ENCODE measurements at places on chromosomes 4 and X.

- no peak for DNase-seq
Observed at GRCh38 chr4:148266921-148267320, 175.3 kb downstream of the NR3C2 start.

DNA sequence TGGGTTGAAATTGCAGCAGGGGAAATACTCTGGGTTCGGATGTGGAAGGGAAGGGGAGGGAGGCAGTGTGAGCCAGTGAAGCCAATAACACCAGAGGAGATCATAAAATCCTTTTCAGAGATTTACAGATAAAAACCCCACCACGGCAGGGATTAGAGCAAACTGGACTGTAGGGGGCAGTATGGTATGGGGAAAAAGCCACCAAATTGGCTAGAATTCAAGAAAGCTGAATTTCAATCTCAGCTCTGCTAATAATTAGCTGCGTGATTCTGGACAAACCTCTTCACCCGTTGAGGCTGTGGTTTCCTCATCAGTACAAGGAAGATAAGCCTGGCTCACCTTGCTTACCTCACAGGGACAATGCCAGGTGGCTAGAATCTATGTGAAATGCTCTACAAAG lies 108.1 kb downstream of the ATG4A start:
- DNase-seq, result no peak

DNA sequence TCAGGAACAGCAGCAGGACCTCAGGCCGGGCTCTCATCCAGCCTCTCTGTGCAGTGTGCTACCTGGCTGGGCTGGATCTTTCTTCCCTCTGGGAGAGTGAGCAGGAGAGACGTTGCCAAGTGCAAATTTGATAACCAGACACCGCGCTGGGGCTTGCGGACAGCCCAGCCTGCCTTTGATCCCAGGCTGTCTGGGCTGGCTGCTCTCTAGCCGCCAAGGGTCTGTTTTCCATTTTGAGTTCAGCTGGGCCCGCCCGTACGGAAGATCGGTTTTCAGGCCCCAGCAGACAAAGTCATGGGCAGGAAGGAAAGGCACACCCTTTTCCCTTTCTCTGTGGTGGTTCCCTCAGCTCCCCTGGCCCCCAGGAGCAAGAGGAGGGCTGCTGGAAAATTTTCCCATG lies 90.2 kb downstream of the CPZ start:
- DNase-seq, result no peak

GRCh38 chr4:53307819-53308780 lies 57.8 kb downstream of the SCFD2 start:
- no peak for DNase-seq

- DNase-seq, result no peak
Observed at GRCh38 chr4:114383721-114384120, 214.9 kb upstream of the UGT8 start.

- DNase-seq, result no peak
Observed at GRCh38 chr4:74202062-74202586, 44.2 kb downstream of the MTHFD2L start.

DNA sequence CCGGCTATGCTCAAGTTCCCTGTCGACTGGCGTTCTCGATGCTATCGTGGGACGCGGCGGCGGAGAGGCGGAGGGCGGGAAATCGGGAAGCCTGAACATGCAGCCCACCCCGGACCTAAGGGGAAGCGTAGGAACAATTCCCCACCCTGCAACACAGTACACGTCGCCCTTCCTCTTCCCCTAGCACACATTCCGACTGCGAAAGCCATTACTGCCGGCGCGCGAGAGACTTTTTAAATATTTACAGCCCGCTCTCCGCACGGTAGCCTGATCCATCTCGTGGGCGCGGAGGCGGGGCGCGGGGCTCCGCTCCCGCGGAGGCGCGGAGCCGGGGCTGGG lies 48.1 kb upstream of the BCOR start:
- DNase-seq, result no peak

GRCh38 chr4:80732010-80732409 lies 298.5 kb upstream of the BMP3 start:
- no peak for DNase-seq

GRCh38 chrX:149682031-149682430 lies 29.8 kb upstream of the MAGEA11 start:
- DNase-seq, result no peak

GRCh38 chr4:57448901-57449300 lies 338.7 kb upstream of the IGFBP7 start:
- DNase-seq, result no peak

- no peak for DNase-seq
Observed at GRCh38 chr4:156870131-156870530, 101.5 kb downstream of the PDGFC start.

DNA sequence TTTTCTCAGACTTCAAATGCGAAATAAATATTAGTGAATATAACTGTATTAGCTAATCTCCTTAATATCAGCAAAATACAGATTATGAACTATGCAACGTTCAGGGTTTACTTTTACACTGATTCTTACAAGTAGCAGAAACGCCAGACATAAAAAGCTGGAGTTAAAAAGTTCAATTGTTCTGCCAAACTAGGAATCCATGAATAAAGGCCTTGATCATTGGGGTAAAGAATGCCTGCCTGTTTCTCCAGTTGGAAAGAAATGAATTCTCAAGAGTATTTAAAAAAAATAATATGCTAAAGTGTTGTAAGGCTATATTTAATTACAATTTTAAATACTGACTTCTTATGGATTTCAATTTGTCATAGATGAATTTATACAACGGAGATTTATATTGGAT lies 612.2 kb downstream of the DMD start:
- DNase-seq, result no peak

DNA sequence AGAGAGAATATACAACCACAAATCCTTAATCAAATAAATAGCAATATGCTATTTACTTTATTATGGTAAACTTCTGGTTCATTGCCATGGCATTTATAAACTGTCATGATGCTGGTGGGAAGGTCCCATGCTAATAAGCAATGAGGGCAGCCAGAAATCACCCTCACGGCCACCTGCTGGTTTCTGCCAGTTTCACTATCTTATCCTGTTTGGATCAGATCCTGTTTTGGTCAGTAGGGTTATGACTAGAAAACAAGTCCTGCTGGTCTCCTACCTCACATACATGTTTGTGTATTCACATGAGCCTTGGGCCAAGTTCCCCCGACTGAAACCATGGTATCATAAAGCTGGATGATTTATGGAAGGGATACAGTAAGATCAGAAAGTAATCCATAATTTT lies 28.1 kb downstream of the XAGE5 start:
- DNase-seq, result no peak

GRCh38 chr4:82231806-82232205 lies 142.0 kb downstream of the HNRNPD start:
- no peak for DNase-seq

DNA sequence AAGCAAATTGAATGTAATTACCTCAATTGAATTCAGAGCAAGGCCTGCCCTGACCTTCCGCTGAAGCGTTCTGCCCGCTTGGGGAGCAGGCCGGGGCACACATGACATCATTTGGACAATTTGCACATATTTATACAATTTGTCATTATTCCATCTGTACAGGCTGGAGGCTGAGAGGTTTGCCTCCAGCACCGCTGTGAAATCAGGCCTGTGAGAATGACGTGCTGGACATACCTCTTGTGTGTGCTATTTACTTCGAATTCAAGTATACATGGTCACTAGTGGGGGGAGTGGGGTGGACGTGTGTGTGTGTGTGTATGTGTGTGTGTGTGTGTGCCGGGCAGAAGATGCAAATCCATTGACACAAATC lies 285.6 kb downstream of the SHOX start:
- no peak for DNase-seq

- DNase-seq, result no peak
Observed at GRCh38 chr4:167802463-167803212, 289.7 kb upstream of the ANXA10 start.

DNA sequence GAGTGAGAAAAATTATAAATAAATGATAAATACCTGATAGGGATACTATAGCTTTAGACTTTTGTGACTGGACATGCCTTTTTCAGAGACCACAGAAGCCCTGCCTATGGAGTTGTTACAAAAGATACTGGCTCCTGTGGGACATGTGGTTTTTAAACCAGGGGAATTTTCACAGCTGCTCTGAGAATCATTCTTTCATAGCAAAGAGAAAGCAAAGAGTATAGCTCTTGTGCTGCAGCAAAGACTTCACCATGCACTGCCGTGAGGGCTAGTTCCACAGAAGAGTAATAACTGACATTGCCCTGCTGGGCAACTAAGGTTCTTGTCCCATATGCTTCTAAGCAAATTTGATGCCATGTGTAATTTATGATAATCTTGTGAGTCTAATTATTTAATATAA lies 98.2 kb downstream of the MAPK10 start:
- DNase-seq, result no peak

DNA sequence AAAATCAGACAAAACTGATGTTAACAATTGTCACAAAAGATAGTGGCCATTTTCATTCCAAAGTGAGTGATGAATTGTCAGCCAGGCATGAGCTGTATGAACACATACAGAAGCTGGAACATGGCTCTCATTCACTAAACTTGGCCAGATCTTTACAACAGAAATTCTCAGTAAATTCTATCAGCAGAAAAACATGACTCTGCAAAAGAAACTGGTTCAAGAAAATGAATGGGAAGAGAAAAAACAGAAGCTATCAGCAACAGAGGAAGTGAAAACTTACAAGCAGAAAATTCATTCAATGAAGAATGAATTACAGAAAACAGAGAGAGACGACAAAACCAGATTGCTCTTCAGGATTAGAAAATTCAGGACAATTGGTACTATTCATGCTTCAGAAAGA lies 249.6 kb downstream of the COL25A1 start:
- DNase-seq, result no peak

GRCh38 chrX:17488036-17488435 lies 113.0 kb downstream of the NHS start:
- no peak for DNase-seq

All from NCI-H748 treated with DMSO at 0.1 percent for 48 hours (cell line).